Nephron progenitor cell (in vitro differentiated cells): ENCODE measurements at places on chromosomes 7 and 10.

DNA sequence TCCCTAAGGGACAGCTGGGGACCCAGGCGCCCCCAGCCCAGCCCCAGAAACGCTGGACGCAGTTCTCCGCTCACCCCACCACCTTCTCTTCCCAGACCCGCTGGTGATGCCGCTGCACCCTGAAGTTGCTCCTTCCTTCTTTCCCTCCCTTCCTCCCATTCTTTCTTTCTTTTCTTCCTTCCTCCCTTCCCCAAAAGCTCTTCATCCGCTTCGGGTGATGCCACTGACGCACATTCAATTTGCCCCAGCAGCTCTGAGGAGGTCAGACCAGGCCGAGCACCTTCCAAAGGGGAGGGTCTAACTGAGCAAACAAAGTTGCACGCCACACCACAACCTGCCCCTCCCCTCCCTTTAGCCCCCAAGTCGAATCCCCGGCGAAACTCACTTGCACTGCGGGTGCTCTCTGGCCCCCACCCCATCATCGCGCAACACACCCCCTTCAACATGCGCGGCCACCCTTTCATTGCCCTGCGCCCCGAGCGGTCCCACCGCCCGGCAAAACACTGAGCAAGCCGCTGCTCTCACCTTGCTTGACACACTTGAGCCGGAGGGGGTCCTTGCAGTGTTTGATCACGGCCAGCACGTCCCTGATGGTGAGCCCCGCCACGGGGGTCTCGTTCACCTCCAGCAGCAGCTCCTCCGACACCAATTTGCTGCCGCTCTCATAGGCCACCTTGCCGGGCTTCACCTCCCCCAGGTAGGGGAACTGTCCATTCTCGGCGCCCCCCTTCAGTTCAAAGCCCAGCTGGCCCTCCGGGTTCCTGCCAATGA is 787 bp downstream of the MAGI2 start:
- peak; percentile 46 for DNase-seq

- DNase-seq: no peak
These were observed 675.6 kb downstream of the MAGI2 start for GRCh38 chr7:78777829-78778228.

DNA sequence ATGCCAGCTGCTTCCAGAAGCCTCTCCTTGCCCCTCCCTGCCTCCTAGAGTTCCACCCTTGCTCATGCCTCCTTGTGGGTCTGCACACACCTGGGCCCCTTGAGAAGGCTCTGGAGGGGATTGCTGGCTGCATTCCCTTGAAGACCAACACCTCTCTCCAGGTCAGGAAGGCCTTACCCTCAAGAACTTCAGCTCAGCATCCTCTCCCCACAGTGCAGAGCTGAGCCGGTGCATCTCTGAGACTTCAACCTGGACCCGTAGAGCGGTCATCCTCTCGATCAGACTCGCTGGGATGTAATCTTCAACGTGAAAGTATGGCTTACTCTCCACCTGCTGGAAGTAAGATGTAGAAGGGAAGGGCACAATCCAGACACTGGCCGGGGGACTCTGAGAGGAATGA is 62.7 kb downstream of the FRMPD2 start:
- no peak for DNase-seq

DNA sequence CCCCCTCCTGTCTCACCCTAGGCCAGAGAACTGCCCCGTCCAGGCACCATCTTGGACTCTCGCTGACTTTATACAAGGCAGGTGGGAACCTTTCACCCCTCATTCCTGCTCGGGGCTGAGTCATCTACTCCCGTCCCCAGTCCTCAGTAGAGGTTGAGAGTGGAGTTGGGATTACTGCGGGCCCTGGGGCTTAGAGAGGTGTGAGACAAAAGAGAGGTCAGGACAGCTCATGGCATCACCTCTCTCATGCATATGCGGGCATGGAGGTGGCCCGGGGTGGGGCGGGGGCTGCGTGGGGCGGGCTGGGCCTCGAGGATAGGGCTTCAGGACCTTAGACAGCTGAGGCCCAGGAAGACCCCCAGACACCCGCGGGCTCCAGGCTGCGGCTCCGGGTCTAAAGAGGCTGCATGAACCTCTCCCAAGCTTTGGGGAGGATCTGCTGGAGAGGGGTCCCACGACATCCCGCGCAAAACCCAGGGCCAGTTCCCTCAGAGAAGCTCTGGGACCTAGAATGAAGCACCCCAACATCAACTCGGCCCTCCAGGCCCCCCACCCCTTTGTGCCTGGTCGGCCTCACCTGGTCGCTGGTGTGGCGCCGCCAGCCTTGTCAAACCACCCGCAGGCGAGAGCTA is 317 bp downstream of the PDZD7 start:
- no peak for DNase-seq

- no peak for DNase-seq
These were observed 118.0 kb upstream of the RHOBTB1 start for GRCh38 chr10:61061923-61062504.
